ENCODE measurements at places on chromosomes 11 and 22.
A peak's percentile ranks its signal among the peaks of the same experiment; 100 is the strongest.

DNA sequence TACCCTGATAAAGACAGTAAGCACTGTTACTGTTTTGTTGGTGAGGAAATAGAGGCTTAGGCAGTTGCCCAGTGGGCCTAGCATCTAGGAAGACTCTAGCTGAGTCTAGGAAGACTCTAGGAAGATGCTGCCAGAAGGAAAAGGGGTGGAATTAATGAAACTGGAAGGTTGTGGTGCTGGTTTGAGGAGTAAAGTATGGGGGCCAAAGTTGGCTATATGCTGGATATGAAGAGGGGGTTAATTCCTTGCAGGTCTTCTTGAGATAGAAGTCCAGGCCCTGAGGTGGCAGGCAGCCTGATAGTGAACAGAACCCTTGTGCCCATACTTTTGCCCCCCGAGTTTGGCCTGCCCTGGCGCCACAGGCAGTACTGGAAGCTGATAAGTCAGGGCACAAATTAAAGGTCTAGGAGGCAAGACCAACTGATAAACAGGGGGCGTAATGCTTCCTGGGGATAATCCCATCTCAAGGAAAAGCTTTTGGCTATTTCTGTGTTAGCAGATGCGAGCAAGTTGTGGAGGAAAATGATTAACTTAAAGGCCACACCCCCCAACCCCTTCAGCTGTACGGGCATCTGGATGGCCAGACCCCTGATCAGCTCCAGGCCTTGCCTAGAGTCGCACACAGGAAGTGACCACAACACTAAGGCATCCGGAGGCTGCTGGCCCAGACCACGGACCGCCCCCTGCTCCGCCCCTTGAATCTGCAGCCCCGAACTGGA is 3.1 kb downstream of the ILK start:
- peak; percentile 42 for DNase-seq

- no peak for DNase-seq
Observed at GRCh38 chr11:129703846-129704245, 111.8 kb upstream of the TMEM45B start.

- DNase-seq, result no peak
Observed at GRCh38 chr11:24622262-24622661, 125.4 kb downstream of the LUZP2 start.

DNA sequence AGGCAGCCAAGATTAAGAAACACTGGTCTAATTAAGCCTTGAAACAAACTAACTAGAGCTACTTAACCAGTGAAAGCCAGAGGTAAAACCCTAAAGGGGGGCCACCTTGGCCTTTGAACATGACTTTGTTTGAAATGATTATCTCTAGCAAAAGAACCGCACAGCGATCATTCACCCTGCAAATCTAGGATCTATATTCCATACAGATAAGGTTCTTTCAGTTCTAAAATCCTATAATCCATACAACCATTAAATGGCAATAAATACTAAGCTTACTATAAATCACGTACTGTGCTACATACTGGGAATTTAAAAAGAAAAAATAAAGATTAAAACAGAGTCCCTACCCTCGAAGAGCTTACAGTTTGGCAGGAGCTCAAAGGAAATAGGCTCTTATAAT is 40.6 kb downstream of the RBFOX2 start:
- DNase-seq, result no peak

GRCh38 chr11:2995031-2995561 is 3.0 kb upstream of the NAP1L4 start:
- no peak for DNase-seq

DNA sequence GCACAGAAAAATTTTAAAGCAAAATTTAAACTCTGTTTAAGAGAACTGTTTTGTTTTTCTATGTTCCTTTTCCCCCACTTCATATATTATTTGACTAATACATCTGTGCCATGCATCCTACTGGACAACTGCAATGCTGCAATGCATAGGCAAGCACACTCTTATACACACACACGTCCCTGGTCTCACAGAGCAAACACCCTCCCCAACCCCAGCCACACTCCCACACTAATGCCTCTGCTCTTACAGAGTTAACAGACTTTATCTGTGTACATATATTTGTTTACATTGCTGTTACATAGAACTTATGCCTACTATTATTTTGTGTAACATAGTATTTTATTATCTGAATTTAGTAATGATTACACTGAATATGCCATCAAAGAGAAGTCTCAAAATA is 25.5 kb upstream of the CTSC start:
- no peak for DNase-seq

GRCh38 chr22:26592421-26592891 is 2.5 kb upstream of the TPST2 start:
- DNase-seq, result no peak

DNA sequence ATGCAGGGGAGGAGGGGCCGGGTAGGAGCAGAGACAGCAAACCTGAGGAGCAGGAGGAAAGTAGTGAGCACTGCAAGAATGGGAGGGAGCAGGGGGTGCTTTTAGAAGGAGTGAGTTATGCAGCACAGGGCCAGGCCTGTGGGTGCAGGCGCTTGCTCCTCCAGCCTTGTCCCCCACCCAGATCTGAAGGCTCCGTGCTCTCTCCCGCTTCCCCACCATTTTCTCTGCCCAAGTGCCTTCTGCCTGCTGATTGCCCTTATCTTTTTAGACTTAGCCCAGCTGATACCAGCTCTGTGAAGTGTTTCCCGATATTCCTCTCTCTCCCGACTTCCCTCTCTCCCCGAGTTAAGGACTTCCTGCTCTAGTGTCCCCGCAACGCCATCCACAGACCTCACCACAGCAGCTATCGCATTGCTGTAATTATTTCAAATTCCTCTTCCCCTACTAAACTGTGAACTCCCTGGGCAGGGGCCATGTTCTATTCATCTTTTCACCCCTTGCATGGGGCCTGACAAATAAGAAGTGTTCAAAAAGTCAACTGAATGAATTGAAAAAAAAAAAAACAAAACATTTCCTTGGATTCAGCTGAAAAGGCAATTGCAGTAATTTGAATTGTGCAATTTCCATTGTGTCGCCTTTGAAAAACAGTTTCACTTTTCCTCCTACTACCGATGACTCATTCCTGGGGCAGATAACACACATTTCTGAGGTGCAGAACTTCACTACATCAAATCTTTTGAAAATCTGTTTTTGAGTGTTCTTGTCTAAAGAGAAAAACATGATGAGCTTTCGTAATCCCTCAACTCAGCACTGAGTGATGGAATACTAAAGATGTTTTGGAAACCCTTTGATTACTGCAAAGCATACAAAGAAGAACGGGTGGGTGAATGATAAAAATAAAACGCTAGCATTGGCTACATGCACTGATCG is 69.7 kb upstream of the BMAL1 start:
- no peak for DNase-seq

DNA sequence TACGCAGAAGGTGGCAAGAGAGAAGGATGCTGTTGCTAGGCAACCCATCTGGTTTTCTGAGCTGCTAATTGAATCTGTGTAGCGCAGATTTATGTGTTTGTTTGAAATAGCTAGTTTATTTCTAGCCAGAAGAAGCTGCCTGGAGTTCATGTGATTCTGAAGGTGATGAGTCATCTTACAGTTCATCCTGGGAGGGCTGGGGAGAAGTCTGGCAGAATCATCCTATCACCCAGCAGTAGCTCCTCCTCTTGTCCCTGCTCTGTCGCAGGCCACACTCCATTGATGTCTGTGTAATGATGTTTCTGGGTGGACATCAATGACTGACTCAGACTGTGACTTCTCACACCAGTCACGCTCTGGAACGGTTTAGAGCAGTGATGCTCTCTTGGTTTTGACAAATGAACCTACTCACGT is 4.8 kb upstream of the FBXO7 start:
- no peak for DNase-seq

DNA sequence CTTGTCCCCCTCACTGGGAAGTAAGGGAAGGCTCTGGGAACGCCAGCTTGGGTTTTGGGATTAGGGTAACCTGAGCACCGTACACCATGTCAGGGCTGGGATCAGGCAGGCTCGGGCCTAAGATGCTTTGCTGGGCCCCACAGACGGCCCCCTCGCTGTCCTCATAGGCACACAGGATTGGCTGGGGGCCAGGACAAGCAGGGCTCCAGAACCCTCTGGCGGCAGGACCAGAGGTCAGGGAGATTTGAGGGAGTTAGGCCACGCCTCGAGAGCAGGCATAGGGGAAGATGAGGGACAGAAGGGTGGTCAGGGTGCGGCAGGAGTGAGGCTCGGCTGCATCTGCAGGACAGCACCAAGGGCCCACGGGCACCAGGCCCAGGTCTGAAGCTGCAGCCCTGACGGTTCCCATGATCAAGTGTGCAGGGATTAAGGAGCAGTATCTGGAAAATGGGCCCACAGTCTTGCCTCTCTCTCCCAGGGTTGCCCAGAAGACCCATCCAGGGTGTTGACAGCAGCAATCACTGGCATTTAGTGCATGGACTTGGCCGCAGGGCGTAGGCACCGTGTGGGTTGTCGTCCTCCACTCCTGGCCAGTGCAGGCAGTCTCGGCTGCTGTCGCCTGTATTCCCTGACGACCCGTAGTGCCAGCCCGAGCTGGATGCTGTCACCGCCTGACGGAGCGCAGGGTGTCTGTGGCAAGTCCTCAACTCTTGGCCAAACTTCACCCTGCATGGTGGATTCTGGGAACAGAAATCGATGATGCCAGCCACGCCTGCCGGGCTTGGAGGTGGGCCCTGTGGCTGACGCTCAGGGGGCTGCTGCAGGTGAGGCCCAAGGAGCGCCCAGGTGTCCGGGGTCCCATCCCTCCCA is 15.7 kb upstream of the GNB1L start:
- DNase-seq, result no peak

Data from activated CD8-positive, alpha-beta memory T cell treated with anti-CD3 and anti-CD28 coated beads for 48 hours (primary cell).